ENCODE measurements at places on chromosomes 12 and 14.

DNA sequence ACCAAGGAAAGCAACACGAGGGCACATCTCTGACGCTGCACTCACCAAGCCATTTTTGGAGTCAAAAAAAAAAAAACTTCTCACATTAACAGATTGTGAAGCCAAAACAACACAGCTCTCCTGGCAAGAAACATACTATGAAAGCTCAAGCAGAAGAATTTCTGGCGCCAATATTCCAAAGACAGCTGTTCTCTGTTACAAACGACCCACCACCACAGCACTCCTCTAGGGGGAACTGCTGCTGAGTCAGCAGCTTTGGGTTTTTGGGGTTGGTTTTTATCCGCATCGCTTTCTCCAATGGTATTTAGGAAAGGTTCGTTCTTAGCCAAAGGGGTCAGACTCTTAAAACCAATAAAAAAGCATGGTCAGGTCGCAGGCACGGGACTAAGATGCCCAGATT is 379.4 kb downstream of the RPS29 start:
- no peak for DNase-seq

DNA sequence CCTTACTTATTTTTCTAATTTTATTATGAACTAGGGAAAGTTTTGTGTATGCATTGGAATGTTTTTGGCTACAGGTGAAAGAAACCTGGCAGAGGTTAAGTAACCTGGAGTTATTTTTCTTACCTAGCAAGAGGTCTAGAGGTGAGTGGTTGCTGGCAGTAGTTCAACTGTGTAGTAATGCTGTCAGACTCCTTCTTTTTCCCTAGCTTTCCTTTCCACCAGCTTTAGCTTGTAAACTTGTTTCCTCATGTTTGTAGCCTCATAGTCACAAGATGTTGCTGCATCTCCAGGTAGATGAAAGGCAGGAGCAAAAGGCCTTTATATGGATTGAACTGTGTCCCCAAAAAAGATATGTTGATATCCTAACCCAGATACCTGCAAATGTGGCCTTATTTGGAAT is 105.1 kb upstream of the AMIGO2 start:
- DNase-seq: no peak

DNA sequence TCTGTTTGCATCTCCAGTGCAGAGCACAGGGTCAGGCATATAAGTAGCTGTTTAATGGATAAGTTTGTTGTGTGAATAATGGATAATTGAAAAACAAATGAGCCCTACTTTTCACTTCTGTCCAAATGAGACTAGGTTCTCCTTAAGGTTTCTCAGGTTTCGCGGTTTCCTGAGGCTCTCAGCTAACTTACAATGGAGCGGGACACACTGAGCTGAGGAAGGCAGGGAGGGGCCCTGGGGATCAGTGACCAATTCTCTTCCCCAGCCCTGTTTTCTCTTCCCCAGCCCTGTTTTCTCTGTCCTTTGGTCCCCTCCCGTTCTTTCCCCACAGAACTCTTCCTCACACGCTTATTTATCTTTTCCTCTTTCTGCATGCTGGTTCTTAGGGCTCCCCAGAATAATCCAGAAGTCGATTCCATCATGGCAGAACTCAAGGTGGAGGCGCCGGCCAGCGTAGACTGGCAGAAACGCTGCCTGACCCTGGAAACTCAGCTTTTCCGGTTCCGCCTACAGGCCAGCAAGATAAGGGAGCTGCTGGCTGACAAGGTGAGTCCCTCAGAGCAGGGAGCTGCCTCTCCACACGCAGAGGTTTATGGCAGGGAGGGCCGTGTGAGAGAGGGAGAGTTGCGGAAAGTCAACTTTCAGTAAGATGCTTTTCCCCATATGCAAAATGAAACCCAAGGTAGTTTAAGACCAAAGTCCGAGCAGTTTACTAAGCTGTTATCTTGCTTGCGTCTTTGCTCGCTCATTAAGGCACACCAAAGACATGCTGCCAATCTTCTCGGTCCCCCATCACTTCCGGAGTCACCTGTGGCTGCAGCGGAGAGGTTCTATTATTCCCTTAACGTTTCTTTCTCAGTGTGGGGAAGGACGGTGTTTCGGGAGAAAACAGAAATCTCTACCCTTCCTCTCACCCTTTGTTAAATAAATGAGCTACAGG is 8.6 kb downstream of the PLEKHH1 start:
- no peak for DNase-seq

DNA sequence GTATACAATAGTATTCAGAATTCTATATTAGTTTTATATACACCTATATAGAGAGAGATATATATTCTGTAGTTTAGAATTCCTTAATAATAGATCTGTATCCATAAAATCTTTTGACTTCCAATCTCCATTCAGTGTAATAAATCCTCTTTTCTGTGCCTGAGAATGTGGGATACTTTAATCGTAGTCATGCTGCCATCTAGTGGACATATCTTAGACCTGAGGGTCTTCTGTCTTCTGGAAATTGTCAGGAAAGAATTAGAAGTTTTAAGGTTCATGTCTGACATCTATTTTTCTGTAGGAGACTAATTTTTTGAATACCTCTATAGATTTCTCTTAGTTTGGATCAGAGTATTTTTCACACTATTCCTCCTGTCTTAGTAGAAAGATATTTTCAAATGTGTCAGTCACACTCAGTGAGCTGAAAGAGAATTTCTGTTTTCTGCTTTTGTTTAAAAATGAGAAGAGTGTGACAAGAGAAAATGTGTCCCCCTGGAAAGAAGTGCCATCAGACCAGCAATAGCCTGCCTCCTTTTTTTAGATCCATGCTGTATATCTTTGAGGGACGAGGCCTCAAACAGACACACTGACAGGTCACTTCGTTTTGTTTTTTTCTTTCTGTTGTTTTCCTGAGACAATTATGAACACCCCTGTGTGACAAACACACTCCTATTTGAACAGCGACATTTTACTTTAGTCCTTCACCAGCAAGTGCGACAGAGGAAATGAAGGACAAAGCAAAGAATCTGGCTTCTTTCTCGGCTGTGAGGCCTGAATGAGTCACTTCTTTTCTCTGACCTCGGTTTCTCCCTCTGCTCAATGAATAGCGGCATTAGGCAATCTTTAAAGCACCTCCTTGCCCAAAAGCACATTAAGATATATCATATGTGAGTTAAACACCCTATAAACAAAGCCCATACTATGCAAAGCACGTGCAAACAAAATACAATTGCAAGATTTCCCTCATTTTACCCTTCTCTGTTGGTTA is 96.3 kb downstream of the GALC start:
- DNase-seq: no peak
